ENCODE measurements at places on chromosomes 16 and 17.

GRCh38 chr17:30947796-30948195 lies 23.0 kb upstream of the RNF135 start:
- no peak overlapping the region for H3K4me3 ChIP-seq
- H3K36me3 ChIP-seq, result no peaks in the 10 kb centered on the region
- H3K4me1 ChIP-seq, result no peaks in the 10 kb centered on the region
- no peak for DNase-seq
- no peak overlapping the region for H3K27ac ChIP-seq

GRCh38 chr16:87689956-87690465 lies 75.8 kb downstream of the KLHDC4 start:
- no peak for DNase-seq
- no peaks in the 10 kb centered on the region for H3K4me1 ChIP-seq
- H3K4me3 ChIP-seq, result no peak overlapping the region
- H3K27me3 ChIP-seq, result no peaks in the 10 kb centered on the region
- no peaks in the 10 kb centered on the region for H3K36me3 ChIP-seq

DNA sequence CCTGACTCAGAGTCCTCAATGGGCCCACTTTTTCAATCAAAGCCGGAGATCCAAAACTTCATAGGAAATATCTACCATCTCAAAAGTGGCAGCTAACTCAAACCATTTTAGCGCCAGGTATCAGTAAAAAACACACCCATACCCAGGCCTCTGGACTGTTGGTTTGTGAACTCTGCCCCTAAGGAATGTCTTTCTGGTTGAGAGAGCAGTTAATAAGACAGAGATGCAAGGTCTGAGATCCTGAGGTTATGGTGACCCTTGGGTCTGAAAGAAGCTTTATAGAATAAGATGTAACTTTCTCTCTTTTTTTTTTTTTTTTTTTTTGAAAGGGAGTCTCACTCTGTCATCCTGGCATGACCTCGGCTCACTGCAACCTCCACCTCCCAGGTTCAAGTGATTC lies 350.5 kb downstream of the SOX9 start:
- H3K27ac ChIP-seq, result no peak overlapping the region
- DNase-seq, result no peak
- no peaks in the 10 kb centered on the region for H3K27me3 ChIP-seq
- H3K4me3 ChIP-seq, result no peak overlapping the region

GRCh38 chr17:2684549-2684948 lies 27.0 kb downstream of the CLUH start:
- H3K4me1 ChIP-seq, result peaks cover 16% of the 10 kb centered on the region
- H3K36me3 ChIP-seq, result peaks cover 46% of the 10 kb centered on the region
- H3K27ac ChIP-seq, result no peak overlapping the region
- no peak overlapping the region for H3K4me3 ChIP-seq

- peaks cover 2% of the 10 kb centered on the region for H3K36me3 ChIP-seq
- no peak for DNase-seq
- peak overlapping the region; percentile 79 for H3K4me3 ChIP-seq
- H3K27me3 ChIP-seq, result peaks cover 8% of the 10 kb centered on the region
Measured at GRCh38 chr16:49857423-49858181, 1.7 kb upstream of the ZNF423 start.

- H3K27me3 ChIP-seq, result peaks cover 5% of the 10 kb centered on the region
- no peak overlapping the region for H3K27ac ChIP-seq
- DNase-seq, result no peak
- no peaks in the 10 kb centered on the region for H3K36me3 ChIP-seq
Measured at GRCh38 chr17:62093188-62094155, 28.4 kb upstream of the MED13 start.

DNA sequence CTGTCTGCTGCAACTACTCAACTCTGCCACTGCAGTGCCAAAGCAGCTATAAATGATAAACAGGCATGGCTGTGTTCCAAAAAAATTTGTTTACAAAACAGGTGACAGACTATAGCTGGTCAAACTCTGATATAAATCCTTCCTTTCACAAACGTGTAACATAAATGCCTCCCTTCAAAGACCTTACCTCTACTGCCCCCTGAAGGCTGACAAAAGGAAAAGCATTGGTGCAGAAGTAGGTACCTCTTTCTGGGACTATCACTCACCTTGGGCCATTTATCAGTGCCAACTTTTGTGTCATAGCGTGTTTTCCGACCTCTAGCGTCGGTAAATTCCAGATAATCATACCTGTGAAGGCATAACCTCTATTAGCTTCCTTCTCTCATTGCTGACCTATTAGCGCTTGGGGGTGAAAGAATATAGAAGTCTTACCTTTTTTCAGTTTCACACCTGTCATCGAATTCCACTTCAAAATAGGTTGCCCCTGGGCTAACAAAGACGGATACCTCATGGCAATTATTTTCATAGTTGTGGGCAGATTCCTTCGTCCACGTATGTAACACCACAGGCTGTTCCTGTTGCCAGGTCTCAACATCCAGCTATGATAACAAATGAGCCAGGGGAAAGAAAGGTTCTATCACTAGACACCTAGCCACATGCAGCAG lies 67.9 kb downstream of the ZZEF1 start:
- peaks cover 58% of the 10 kb centered on the region for H3K36me3 ChIP-seq
- no peak overlapping the region for H3K4me3 ChIP-seq
- no peaks in the 10 kb centered on the region for H3K27me3 ChIP-seq
- no peak overlapping the region for H3K27ac ChIP-seq
- no peak for DNase-seq

- H3K4me1 ChIP-seq, result peaks cover 40% of the 10 kb centered on the region
- peaks cover 10% of the 10 kb centered on the region for H3K36me3 ChIP-seq
- H3K4me3 ChIP-seq, result no peak overlapping the region
- DNase-seq, result no peak
- no peak overlapping the region for H3K27ac ChIP-seq
Measured at GRCh38 chr16:75457485-75458021, 6.9 kb downstream of the TMEM170A start.

DNA sequence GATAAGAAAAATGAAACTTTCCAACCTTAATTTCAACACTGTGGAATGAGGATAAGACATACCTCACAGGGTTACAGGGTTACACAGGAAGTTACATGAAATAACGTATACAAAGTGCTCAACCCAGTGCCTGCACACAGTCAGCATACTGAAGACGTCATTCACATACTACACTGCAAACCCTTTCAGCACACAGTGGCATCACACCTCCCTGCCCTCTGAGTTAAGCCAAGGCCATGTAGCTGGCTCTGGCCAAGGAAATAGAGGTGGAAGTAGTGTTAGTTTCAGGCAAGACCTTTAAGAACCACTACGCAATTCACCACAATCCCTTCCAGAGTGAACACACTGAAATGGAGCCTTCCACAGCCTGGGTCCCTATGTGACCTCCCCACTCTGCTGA lies 46.6 kb upstream of the GSG1L start:
- H3K4me1 ChIP-seq, result peaks cover 1% of the 10 kb centered on the region
- peaks cover 55% of the 10 kb centered on the region for H3K36me3 ChIP-seq
- no peak for DNase-seq
- no peak overlapping the region for H3K27ac ChIP-seq
- H3K4me3 ChIP-seq, result no peak overlapping the region

GRCh38 chr17:31249835-31250141 lies 47.3 kb downstream of the OMG start:
- DNase-seq, result no peak
- H3K36me3 ChIP-seq, result peaks cover 38% of the 10 kb centered on the region
- H3K4me1 ChIP-seq, result peaks cover 32% of the 10 kb centered on the region
- H3K27me3 ChIP-seq, result no peaks in the 10 kb centered on the region
- no peak overlapping the region for H3K4me3 ChIP-seq
- H3K27ac ChIP-seq, result no peak overlapping the region

DNA sequence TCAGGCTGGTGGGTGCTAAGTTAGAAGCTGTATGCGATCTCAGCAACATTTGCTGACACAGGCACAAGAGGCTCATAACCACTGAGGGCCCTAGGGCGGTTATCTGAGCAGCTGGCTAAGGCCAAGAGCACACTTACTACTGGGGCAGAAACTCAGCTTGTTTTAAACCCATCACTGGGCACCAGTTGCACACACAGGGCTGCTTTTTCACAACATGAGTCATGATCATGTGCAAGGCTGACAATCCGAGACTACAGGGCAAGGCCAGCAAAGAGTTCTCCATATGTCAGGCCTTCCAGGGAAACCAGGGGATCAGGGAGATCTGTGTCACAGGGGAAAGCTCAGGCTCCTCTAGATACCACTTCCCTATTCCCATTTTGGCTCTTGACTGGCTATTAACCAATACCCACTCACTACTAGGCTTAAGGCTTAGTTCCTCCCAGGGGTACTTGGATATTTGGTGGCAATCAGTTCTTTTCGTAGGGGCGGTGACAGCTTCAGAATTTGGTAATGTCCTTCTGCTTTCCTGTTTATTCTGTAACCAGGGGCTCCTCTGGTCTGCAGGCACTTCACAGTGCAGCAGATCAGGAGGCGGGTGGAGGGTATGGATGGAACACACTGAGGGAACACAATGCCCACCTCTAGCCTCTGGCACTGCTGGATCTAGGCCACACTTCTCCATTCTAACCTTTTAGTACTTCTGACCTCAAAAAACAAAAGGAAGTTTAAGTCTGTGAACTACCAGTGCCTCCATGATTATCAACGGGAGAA lies 44.9 kb upstream of the ERN1 start:
- peaks cover 17% of the 10 kb centered on the region for H3K4me1 ChIP-seq
- H3K4me3 ChIP-seq, result no peak overlapping the region
- no peak for DNase-seq
- no peaks in the 10 kb centered on the region for H3K27me3 ChIP-seq
- peaks cover 58% of the 10 kb centered on the region for H3K36me3 ChIP-seq

GRCh38 chr16:77277141-77277540 lies 77.9 kb downstream of the SYCE1L start:
- no peak overlapping the region for H3K27ac ChIP-seq
- no peaks in the 10 kb centered on the region for H3K36me3 ChIP-seq
- H3K4me3 ChIP-seq, result no peak overlapping the region
- H3K4me1 ChIP-seq, result no peaks in the 10 kb centered on the region
- no peak for DNase-seq

DNA sequence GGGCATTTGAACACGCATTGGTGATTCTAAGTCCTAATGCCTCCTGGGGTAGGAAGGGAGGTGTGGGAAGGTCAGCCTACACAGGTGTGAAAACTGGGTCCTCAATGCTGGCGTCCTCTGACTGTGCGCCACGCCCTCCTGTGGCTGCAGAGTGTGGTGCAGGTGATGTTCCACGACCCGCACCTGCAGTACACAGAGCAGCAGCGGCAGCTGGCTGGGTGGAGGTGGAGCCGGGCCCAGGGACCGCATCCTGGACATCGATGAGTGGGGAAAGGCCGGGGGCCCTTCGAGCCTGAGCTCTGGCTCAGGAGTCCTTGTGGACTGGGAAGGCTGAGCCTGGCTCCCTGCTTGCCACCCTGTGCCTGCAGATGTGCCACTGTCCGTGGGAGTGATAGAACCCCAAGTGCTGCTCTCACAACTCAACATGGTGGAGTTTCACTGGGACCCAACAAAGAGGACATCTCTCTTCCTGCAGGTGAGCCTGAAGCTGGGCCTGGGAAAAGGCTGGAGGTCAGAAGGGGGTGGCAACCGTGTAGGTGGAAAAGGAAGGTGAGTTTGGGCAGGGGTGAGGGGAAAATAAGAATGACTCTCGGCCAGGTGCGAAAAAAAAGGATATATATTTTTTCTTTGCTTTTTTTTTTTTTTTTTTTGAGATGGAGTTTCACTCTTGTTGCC lies 14.0 kb upstream of the STAC2 start:
- H3K27ac ChIP-seq, result no peak overlapping the region
- no peak overlapping the region for H3K4me3 ChIP-seq
- no peak for DNase-seq
- no peaks in the 10 kb centered on the region for H3K36me3 ChIP-seq
- H3K4me1 ChIP-seq, result peaks cover 28% of the 10 kb centered on the region
- H3K27me3 ChIP-seq, result peaks cover 2% of the 10 kb centered on the region

DNA sequence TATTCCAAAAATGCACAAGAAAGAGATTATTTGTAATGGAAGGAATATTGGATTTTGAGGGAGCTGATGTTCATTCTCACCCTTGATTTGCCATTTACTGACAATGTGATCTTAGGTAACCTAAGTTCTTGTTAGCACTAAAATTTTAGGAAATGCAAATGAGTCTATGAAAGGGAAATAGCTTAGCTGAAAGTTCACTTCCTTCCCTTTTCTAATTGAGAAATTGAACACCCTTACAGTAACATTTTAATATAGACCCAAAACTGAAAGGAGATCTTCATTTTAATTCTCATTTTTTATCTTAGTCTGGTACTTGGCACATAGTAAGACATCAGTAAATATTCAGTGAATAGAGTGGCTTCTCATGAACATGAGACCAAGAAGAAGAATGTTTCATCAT lies 10.9 kb upstream of the WSB1 start:
- H3K27me3 ChIP-seq, result peaks cover 25% of the 10 kb centered on the region
- H3K36me3 ChIP-seq, result no peaks in the 10 kb centered on the region
- H3K4me1 ChIP-seq, result no peaks in the 10 kb centered on the region
- DNase-seq, result no peak
- no peak overlapping the region for H3K4me3 ChIP-seq

DNA sequence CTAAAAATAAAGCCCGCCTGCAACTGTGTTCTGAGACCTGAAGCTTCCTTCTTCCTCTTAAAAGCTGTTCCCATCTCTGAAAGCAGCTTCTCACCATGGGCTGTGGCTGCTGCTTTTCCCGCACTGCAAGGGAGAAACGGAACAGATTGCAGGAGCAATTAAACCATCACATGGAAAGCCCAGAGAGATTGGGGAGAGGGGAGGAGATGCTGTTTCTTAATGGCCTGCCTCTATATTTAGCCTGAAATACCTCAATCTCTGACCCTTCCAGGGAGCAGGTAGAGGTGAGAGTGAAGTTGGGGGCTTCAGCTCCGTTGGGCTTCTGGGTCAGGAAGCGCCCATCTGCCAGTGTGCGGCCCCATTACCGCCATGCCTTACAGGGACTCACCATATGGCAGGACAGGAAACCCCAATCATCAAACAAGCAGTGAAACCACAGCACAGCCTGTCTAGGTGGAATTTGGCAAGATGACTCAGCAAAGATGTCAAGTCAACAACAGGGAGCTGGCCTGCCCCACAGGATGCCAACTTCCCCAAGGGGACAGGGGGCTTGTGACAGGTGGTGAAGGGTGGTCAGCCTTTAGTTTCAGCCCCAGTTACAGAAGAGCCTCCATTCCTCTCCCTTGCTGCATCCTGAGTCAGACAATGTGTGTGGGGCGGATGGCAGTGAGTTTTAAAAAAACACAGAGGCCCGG lies 286.6 kb upstream of the CCL2 start:
- no peaks in the 10 kb centered on the region for H3K4me1 ChIP-seq
- H3K4me3 ChIP-seq, result no peak overlapping the region
- DNase-seq, result no peak
- no peak overlapping the region for H3K27ac ChIP-seq
- no peaks in the 10 kb centered on the region for H3K27me3 ChIP-seq
- H3K36me3 ChIP-seq, result no peaks in the 10 kb centered on the region
